K562 (cell line): ENCODE measurements at places on chromosomes 3 and 15. TPM values are rescaled to one million over a fixed set of nuclear protein-coding genes. Genes with fewer than 3 reads are reported as not detected.

DNA sequence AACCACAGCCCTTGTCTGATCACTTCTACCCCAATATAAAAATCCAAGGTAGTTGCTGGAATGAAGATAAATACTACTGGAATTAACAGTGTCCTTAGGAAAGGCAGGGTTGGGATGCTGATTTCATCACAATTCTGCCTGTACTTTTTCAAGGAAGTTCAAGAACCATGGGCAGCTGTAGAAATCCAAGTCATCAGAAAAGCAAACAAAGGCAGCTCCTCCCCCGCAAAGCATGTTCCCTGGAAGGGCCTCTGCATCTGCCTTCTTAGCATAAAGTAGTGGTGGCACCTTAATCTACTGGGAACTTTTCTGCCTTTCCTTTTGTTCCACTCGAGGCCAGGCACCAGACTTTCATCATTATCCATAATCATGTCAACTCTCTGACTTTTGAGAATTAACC, 54.4 kb downstream of the ERC2 start:
- DNase-seq: no peak

DNA sequence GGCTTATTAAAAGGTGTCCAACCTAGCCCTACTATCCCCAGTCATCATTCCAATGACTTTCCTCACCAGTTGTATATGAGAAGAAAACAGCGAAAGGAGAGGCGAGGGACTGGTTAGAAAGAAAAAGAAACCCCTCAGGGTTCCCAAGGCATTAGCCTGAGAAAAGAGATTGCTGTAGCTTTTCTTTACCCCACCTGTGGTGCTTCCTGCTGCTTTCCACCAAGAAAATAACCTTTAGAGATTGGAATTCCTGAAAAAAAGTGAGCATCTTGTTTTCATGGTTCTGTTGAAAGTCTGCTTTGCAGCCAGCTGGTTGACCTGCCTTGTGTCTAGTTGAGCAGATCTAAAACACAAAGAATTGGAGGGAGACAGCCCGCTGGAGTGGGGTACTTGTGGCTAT, 196.4 kb downstream of the CADPS start:
- no peak for DNase-seq

Gene AP3B2
- 0.18 TPM in 1 of 2 replicates, not detected in the other for total RNA-seq

GRCh38 chr3:124363476-124363875, 366.8 kb upstream of the UMPS start:
- DNase-seq: no peak

Gene DNAH12
- total RNA-seq: not detected in 2 replicates
